ENCODE measurements at places on chromosomes 7 and 10.

DNA sequence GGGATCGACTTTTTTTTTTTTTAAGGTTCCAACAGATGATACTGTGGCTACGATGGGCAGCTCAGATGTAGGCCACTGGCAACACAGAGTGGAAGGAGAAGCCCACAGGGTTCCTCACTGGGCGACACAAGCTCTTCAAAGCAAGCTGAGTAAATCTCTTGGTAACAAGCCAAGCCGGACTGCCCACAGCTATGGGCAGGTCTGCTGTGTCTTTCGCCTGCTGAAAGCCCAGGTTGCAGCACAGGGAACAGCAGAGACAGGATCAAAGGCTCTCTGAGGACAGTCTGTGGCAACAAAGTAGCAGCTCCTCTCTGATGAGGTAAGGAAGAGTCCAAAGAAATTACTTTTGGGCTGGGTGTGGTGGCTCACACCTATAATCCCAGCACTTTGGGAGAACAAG is 83.6 kb downstream of the KCNMA1 start:
- DNase-seq: no peak

GRCh38 chr7:26441002-26441521 is 149.4 kb downstream of the SNX10 start:
- DNase-seq: no peak

DNA sequence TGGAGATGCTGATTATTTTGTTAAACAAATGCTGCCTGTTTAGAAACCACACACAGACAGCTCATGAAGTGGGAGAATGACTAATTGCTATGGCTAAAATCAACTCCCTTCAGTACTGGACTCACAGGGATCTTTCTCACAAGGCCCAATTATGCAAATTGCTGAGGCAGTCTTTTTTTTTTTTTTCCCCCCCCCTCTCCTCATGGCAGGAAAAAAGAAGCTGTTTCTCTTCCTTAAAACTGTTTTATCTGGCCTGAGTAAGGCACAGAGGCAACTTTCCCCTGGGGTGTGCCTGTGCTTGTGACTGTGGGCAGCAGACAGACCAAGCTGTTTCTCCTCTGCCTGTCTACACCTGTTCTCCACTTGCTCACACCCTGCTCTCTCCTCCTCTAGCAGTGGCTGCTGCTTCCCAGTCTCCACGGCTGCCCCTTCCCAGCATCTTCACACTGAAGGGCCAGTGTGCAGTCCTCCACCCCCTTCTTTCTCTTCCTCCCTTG is 65.4 kb upstream of the STEAP1B start:
- DNase-seq: no peak

GRCh38 chr7:101729241-101729883 is 88.1 kb upstream of the CUX1 start:
- DNase-seq: no peak

GRCh38 chr7:2029211-2029905 is 203.4 kb downstream of the MAD1L1 start:
- DNase-seq: no peak

DNA sequence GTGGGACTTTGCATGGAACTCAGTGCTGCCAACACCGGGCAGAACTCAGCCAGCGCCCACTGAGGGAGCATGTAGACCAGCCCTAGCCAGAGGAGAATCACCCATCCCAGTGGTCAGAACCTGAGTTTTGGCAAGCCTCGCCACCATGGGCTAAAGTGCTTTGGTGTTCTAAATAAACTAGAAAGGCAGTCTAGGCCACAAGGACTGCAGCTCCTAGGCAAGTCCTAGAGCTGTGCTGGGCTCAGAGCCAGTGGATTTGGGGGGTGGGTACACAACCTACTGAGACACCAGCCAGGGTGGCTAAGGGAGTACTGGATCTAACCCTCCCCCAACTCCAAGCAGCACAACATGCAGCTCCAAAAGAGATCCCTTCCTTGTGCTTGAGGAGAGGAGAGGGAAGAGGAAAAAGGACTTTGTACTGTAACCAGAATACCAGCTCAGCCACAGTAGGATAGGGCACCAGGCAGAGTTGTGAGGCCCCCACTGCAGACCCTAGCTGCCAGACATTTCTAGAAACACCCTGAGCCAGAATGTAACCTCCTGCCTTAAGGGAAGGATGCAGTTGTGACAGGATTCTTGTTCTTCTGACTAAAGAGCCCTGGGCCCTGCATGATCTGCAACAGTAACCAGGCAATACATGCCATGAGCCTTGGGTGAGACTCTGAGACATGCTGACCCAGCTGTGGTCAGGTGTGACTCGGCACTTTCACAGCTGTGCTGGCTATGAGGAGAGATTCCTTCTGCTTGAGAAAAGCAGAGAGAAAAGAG is 24.4 kb downstream of the GSDME start:
- DNase-seq: no peak

GRCh38 chr7:519484-520390 is at the start of gene PDGFA:
Gene PDGFA (minus strand): TSS chr7:519846. CDS start chr7:519001, 845 bp downstream.
- no peak for DNase-seq

- DNase-seq: no peak
Observed at GRCh38 chr7:1948301-1948796, 278.3 kb downstream of the ELFN1 start.

DNA sequence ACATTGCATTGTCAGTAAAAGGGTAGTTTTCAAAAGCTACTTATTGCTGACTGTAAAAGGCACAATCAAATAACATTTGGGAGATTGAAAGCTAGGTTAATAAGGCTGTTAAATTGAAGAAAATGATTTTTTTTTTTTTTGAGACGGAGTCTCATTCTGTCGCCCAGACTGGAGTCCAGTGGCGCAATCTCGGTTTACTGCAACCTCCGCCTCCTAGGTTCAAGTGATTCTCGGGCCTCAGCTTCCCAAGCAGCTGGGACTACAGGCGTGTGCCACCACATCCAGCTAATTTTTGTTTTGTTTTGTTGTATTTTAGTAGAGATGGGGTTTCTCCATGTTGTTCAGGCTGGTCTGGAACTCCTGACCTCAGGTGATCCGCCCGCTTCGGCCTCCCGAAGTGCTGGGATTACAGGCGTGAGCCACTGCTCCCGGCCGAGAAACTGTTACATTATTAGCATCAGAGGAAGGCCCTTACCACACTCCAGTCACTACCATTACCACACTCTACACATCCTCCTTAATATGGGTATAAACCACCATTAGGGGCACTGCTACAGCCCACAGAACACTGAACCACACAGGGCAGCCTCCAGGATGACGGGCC is 1.0 kb downstream of the CYP51A1 start:
- DNase-seq: no peak

GRCh38 chr7:73451780-73452398 is 18.3 kb downstream of the FZD9 start:
- DNase-seq: no peak

DNA sequence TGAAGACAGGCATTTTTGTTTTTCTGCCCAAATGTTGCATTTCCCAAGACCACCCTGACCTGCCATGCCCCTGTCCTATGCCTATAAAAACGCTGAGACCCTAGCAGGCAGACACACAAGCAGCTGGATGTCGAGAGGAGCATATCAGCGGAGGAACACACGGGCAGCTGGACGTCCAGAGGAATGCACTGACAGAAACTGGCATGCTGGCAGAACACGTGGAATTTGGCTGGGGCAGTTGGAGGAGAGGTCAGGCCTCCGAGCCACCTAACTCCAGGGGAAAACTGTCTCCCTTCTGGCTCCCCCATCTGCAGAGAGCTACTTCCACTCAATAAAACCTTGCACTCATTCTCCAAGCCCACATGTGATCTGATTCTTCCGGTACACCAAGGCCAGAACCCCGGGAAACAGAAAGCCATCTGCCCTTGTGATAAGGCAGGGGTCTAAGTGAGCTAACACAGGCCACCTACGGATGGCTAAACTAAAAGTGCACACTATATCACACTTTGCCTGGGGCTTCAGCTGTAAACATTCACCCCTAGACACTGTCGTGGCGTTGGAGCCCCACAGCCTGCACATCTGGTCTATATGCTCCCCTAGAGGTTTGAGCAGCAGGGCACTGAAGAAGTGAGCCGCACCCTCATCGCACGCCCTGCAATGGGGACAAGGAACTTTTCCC is 10.0 kb upstream of the CDHR3 start:
- DNase-seq: no peak

Measured in stimulated activated CD8-positive, alpha-beta memory T cell treated with anti-CD3 and anti-CD28 coated beads, Interleukin-4, amount 100 ng/mL, for 4 hours (primary cell).